C1 segment of cervical spinal cord (tissue), 14 donors: ENCODE measurements at places on chromosomes 5 and 9.

DNA sequence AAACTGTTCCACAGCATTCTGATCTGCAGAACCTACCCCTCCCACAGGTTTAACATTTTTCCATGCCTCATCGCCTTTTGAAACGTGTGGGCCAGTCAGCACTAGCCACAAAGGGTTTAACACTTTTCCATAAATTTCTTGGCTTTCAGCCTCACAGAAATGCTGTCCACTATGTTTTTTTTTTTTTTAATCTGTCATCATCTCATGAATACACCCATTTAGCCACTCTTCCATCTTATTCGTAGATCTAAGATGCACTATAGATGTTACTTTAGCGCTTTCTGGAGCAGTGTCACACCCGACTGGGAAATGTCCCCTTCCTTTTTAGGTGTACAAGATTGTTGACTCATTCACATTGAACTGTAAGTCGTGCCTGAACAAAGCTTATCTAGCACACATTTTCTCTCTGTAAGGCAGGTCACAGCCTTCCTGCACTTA is 62.3 kb downstream of the GCNT1 start:
- DNase-seq = no peak

DNA sequence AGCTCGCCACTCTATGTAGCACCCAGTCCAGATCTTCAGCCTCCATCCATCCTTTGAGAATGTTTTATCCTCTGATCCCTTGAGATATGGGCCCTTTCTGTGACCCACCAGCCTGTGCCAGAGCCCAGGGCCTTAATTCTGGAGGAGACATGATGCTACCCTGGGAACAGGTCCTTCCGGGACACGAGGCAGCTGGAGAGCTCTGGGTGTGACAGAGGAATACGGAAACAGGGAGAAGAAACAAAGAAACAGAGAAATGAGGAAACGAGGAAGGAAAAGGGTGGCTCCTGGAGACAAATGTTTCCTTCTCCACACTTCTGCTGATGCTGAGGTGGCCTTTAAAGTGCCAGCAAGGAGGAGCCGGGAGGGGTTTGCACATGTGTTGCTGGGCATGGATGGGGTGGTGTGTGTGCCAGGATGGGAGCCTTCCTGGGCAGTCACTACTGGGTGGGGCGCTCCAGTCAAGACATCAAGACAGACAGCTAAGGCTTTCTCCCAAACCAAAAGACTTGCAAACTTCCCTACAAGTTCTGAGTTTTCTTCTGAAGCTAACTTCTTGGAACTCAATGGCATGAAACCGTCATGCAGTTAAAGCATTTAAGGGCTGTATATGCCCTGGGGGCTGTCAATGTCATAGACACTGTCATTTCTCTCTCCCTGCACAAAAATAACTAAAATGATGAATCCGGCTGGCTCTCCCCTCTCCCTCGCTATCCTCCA is 22.8 kb upstream of the MARCHF6 start:
- no peak for DNase-seq

DNA sequence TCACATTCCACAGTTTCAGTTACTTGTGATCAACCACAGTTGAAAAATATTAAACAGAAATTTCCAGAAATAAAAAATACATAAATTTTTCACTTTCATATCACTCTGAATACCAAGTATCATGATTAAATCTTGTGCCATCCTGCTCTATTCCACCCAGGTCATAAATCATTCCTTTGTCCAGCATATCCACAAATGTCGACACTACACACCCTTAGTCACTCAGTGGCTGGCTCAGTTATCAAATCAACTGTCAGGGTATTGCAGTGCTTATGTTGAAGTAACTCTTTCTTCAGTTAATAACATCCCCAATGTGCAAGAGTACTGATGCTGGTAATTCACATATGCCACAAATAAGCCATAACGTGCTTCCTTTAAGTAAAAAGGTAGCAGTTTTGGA is 115.7 kb downstream of the FBXL17 start:
- DNase-seq = no peak

GRCh38 chr9:14366076-14366475 is 52.1 kb upstream of the NFIB start:
- no peak for DNase-seq

DNA sequence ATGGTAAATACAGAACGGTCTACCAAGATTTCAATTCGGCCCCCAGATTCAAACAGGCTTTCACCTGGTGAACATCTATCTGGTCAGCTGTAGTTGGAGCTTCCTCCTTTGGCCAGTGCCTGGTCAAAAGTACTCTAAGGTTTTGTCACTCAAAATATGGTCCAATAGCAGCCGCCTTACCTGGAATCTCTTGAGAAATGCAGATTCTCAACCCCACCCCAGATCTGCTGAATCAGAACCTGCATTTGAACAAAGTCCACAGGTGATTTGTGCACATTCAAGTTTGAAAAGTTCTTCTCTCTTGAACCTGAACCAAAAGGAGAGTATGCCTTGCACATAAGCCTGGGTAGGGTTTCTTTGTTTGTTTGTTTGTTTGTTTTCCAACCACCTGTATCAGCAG is 17.6 kb upstream of the WHRN start:
- DNase-seq = no peak
